ENCODE measurements at places on chromosomes 2 and 18.

DNA sequence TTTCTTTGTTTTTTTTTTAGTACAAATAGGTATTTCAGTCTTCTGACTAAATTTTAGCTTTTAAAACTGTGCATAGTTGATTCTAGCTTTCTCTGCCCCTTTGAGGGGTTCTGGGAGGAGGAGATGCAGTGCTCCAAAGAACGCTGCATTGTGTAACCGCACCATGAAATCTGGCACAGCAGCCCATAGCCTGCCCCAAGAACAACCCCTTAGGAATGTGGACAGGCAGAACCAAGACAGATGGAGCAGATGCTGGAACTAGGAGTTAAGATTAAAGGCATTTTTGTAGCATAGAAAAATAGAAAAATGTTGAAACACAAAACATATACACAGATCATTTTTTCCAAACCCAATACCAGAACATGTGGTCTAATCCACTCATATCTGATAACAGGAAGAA, 187.5 kb downstream of the SCG2 start:
- no peak for DNase-seq

DNA sequence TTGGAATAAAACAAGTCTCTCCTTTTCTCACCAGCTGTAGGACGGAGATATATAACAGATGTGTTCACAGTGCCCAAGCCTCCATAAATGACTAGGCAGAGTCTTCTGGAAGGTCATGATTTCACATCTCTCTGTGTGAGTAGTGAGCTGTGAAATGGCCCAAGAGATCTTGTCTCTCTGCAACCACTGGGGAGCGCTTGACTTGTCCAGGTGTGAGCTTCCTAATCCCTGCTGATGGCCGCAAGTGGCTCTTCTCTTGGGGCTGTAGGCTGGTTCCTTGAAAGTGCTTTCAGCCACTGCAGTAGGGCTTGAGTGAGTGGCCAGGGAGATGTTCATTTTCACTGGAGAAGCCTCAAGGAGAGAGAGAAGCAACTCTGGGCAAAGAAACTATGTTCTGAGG, 38.1 kb upstream of the OTOS start:
- no peak for DNase-seq

DNA sequence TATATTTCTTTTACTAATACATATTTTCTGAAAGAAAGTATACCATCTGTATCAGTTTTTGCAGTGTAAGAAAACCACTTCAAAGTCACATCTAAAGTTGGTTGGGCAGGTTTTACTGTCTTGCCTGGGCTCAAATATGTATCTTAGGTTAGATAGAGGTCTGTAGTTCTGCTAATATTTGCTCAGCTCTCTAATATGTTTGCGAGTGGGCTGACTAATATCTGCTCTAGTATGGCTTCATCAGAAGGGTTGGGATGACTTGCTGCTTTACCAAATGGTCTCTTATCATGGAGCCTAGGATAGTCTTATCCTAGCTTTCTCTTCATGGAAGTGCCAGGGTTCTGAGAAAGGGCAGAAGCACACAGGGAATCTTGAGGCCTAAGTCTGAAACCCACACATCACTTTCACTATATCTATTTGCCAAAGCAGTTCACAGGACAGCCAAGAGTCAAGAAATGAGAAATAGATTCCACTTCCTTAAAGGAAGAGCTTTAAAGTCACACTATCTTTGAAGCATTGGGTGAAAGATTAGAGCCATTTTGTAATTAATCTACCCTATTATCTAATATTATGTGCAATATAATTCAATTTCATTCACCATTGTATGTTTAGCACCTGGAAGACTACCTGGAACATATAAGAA, 610.0 kb downstream of the KCNJ3 start:
- no peak for DNase-seq

DNA sequence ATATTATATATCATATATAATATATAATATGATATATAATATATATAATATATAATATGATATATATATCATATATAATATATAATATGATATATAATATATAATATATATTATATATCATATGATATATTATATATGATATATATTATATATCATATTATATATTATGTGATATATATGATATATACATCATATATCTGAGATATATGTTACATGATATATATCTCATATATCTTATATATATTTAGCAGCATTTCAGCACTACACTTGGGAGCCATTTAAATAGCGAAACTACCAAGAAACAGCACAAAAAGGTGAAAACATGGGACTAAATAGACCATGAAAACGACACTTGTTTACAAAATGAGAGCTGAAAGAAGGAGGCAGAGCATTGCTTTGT, 37.3 kb downstream of the KCMF1 start:
- DNase-seq = no peak

DNA sequence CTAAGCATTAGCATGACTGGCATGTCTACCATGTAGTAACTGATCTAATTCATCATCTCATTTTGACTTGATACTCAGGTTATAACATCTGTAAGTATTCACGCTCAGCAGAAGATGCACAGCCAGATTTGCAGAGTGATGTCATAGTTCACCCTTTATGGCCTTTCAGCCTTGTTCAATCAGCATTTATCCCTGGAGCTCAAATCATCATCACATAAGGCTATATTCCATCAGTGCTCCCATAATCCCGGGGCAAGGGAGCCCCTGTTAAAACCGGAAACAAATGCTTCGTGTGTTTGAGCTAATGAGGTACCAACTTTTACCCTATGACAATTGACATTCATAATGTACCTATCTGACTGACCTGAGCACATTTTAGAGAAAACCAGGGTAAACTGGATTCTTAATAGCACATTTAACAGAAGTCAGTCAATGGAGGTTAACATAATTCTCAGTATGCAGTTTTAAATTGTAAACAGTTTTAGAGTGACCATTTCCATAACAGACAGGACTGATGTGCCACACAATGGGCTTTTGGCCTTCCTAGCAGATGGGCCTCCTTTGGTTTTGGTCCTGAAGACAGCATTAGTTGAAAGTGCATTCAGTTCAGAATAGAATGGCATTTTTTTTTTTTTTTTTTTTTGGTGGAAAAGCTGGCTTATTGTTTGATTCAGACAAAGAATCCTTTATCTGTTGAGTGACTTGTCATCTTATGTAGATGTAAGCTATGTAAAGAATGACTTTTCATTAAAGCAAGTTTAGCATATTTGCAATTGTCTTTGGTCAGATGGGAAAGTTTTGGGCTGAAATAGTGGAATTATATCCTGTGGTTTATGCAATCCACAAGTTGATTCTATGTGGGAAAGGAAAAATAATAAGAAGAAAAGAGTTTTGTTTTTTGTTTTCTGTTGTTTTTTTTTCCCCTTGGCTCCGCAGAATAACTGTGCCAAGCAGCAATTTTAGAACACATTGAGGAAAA, 866.0 kb upstream of the ACVR2A start:
- no peak for DNase-seq

GRCh38 chr2:134897932-134898331, 20.7 kb upstream of the CCNT2 start:
- no peak for DNase-seq

DNA sequence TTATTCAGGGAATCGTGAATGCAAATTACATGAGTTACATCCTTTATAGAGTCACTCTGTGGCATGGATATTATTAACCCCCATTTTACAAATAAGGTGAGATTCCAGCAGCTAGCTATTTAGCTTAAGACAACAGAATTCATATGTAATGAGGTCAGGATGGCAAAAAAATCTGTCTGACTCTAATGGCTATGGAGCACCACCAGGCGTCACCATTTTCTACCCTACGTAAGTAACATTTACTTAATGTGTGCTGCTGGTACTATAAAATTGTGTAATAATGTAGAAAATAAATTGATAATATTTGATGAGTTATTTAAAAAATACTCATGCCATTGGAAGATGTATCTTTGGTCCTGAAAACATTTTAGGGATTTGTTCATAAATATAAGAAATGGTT, 2040.1 kb upstream of the LRRTM1 start:
- no peak for DNase-seq

DNA sequence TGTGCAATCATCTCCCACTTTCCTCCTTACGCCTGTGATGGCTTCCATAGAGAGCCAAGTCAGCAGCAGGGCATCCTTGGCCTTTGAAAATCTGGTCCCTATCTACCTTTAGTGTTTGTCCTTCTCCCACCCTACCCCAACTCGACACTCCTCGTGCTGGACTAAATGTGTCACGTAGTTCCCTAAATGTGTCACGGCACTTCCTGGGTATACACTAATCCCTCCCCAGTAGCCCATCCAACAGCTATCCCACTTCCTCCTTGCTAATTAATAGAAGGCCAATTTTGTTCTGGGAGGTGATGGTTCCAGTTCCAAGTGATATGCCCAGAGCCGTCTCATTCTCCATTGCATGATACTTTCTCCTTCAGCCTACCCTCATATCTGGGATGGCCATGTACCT, 36.5 kb upstream of the ZFP36L2 start:
- DNase-seq = no peak

- no peak for DNase-seq
These were observed 273.7 kb upstream of the PKDCC start for GRCh38 chr2:41774011-41774605.

DNA sequence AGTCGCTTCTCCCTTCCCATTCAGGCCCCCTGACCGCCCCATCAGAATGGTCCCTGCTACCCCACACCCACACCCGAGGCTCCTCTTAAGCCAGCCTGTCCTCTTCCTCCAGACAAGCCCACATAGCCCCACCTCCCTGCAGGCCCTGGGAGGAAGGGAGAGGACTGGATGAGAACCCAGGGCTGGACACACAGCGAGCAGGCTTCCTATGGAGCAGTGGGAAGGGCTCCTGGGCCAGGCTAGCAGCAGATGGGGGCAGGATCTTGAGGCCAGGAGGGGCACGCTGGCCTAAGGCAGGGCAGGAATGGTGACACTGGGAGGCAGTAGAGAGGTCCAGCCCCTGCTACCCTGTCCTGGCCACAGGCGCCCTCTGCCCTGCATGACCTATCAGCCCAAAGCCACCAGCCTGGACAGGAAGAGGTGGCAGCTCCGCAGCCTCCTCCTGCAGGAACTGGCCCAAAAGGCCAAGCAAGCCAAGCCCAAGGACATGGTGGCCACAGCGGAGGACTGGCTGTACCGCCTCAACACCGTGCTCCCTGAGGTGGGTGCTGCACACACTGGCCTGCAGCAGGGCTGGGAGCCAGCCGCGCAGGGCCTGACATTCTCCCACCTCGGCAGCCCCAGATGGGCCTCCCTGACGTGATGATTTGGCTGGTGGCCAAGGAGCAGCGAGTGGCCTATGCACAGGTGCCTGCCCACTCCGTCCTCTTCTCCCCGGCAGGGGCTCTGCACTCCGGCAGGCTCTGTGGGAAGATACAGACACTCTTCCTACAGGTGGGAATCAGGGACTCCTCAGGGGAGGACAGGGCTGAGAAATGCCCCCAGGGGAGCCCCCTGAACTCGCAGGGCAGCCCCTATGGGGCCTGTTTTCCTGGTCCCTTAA, 43.3 kb downstream of the FER1L5 start:
- DNase-seq = no peak

GRCh38 chr2:73004466-73004865, 67.0 kb downstream of the SFXN5 start:
- no peak for DNase-seq

DNA sequence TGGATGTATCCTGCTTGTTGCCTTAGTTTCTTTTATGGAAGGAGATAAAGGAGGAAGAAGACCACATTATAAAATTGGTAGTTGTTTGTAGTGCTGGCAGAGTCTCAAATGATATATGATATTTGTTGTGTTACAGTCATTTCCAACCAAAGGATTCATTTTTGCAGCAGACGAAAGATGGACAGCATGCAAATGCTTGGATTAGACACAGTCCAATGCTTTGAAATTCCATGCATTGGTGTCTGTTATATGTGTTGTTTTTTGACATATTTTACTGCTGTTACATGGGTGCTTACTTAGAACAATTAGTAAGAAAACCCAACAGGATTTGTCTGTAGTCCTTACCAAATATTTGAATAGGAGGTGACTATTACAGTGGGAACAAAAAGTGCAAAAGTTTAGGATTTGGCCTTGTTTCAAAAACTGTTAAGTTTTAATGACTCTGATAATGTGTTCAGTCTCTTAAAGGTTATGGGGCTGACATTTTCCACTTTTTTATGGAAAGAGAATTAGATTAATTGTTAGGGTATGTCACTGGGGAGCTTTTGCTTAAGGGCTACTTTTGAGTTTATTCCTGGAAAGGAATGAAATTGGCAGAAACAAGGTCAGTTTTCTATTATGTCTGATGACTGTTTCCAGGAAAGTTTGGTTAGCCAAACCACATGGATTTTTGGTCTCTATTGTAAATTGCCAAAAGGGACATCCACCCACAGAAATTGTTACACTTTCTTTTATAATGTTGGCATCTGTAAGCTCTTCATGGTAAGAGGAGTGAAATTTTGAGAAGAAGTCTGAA, 229.4 kb upstream of the MMADHC start:
- DNase-seq = no peak

- DNase-seq = no peak
These were observed 564.7 kb upstream of the PIK3C3 start for GRCh38 chr18:41390309-41390708.

DNA sequence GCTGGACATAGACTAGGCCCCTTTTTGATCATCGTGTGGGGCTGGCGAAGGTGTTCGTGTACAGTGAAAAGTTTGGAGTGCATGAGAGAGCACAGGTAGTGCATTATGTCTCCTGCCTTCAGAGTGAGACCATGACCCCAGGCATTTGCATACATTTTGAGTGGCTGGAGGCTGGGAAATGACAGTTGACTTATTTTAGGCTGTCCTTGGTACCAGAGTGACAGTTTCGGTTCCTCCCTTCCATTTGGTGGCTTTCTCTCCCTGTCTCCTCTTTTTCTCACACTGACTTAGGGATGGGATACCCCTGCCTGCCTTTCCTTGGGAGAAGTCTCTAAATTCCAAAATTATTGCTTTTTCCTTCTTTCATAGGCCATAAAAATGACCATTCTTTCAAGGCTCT, 20.1 kb downstream of the SERPINB12 start:
- no peak for DNase-seq

GRCh38 chr18:45352874-45353273, 262.4 kb upstream of the SLC14A2 start:
- no peak for DNase-seq

DNA sequence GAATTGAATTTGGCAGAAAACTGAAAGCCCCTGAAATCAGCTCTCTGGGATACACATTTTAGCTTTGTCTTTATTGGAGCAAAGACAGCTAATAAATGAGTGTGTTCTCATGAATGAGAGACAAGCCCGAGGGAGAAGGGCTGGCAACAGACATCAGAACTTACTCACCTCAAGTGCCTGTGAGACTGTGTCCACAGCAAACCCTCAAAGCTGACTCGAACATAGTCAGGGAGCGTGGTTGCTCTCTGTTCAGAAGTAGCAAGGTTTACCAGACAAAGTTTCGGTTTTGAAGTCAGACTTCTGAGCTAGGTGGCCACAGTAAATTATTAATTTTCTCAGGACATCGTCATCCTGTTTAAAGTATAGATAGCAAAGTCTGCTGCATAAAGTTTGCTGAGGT, 207.9 kb downstream of the CMPK2 start:
- DNase-seq = no peak

All from stimulated activated CD8-positive, alpha-beta memory T cell treated with anti-CD3 and anti-CD28 coated beads, Interleukin-7, amount 100 ng/mL, for 1 hour (primary cell).